Stimulated activated CD4-positive, alpha-beta T cell treated with anti-CD3 and anti-CD28 coated beads, Interleukin-12 subunit alpha, Interleukin-12 subunit beta, amount 100 ng/mL, for 24 hours (primary cell): ENCODE measurements at places on chromosomes 7 and 10.

- DNase-seq = no peak
Observed at GRCh38 chr7:6489612-6490011, 41.9 kb upstream of the DAGLB start.

DNA sequence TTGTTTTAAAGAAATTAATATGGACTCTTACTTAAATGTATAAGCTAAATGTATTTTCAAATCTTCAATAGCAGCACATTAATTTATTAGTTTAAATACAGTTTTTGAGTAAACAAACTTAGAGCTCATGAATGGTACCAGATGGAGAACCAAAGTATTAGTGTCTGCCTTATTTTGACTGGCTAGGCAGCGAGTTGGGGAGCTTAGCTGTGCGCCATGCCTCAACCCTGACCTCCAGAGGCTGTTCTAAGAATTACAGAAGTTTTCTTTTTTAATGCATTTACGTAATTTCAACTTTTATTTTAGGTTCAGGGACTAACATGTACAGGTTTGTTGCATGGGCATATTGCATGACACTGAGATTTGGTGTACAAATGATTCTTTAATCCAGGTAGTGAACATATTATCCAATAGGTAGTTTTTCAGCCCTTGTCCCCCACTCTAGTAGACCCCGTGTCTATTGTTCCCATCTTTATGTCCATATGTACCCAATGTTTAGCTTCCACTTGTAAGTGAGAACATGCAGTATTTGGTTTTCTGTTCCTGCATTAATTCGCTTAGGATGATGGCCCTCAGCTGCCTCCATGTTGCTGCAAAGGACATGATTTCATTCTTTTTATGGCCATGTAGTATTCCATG, 166.8 kb downstream of the IQUB start:
- no peak for DNase-seq

- DNase-seq = no peak
Observed at GRCh38 chr10:109838592-109839244, 84.6 kb downstream of the XPNPEP1 start.

- DNase-seq = no peak
Observed at GRCh38 chr7:16818732-16819131, 13.9 kb upstream of the AGR2 start.

DNA sequence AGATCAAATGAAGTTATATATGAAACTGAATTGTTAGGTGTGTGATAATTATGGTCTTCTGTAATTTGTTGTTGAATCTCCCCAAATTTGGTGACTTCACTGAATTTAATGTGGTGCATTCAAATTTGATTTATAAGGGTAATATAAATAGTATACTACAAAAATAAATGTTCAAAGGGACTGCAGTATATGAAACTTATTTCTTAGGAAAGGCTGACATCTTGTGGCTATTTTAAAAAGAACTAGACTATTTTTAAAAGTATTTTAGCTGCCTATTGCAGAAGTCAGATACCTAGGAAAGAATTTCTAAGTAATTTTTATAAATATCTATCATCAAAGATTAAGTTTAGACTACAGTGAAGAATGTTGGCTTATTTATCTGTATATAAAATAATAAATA, 36.6 kb downstream of the ATRNL1 start:
- DNase-seq = no peak

- no peak for DNase-seq
Observed at GRCh38 chr10:119750391-119751230, 24.8 kb downstream of the INPP5F start.

DNA sequence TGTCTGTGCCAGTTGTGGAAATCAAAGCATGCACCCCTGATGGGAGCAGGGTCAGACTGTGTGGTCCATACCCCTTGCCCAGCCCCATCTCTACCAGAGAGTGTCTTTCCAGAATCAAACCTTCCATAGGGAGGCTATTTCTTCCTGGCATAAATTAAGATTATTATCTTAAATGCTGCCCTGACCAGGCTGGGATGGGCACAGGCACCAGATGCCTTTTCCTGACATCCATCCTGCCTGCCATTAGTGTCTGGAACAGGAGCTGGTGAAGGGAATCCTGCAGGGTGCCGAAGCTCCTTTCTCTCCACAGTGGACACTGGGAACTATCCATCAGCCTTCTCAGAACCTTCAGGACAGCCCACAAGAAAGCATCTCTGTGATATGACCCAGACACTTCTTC, 296.3 kb downstream of the GRID1 start:
- no peak for DNase-seq

DNA sequence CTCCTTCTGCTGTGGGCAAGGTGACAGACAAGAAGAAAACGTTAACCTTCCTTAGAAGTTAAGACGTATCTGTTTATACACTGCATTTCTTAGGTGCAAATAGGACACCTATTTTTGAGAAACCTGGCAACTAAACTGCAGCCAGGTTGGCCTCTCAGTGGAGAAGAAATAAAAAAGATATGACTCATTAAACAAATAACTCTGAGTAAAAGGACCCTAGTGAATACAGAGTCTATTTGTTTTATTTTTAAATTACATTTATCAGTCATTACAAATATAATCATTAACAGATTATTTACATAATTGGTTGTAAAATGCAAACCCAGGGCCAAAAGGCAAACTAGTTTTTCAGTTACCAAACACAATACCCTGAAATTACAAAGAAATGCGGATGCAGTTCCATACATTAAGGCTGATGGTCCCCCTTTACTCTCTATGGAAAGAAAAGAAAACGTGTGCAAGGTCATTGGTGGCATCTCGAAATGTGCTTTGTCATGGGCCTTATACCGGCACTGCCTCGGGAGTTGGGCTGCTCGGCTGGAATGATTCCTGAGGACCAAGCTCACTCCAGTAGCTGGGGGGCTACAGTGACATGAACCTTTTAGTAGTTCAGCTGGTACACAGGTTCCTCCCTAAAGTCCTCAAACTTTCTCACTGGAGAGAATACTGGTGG, 38.4 kb downstream of the ADRB1 start:
- DNase-seq = no peak

DNA sequence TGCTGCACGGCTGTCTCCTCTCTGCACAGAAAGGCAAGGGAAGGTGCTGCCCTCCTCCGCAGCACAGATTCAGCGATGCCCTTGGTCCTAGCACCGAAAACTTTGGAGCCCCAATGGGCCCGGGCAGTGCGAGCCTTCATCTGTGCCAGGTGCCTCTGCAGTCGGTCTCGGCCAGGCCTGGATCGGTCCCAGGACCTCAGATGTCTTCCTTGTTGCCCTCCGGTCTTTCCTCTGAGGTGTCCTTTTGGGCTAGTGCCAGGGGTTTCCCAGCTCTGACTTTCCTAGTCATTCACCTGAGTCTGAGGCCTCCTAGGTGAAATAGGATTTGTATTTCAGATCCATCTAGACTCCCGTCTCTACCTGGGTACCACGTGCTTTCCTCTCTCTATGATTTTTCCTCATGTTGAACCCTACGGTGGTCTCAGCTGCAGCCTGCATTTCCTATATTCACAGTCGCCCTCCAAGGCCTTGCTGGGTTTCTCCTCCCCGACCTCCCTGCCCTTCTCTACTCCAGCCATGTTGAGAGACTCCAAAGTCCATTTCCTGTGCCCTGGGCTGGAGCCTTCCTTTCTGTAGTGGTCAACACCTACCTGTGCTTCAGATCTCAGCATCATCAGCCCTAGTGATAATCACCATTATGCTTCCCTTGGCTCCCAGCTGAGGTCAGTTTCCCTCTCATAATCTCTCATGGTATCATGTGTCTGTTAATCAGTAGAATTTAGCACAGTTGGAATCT, 92.0 kb upstream of the PRSS58 start:
- no peak for DNase-seq

DNA sequence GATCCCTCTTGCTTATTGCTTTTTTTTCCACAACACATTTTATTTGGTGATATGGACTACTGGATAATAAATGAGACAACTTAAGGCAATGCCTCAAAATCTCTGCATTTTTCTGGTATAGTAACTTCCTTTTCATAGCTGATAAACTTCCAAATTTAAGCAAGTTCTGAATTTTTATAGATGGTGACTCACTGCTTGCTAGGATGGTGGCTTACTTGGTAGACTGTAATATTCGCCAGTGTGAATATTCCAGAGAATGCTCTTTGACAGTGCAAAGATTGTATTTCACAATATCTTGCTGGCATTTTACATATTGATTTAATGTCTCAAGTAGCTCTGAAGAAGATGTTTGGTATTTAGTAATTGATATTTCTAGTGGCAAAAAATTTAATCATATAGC, 472.4 kb downstream of the TFEC start:
- DNase-seq = no peak

DNA sequence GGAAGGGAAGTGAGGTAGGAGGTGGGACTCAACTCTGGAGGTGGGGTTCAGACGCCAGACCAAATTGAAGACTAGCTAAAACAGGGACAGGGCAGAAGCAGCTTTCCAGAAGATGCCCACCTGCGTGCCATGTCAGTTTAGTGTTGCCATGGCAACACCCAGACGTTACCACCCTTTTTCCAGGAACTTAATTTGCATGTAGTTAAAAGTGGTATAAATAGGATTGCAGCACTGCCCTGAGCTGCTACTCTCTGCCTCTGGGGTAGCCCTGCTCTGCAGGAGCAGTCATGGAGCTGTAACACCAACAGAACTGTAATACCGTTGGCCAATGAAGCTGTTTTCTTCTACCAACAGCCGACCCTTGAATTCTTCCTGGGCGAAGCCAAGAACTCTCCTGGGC, 93.8 kb downstream of the PRKCQ start:
- DNase-seq = no peak

DNA sequence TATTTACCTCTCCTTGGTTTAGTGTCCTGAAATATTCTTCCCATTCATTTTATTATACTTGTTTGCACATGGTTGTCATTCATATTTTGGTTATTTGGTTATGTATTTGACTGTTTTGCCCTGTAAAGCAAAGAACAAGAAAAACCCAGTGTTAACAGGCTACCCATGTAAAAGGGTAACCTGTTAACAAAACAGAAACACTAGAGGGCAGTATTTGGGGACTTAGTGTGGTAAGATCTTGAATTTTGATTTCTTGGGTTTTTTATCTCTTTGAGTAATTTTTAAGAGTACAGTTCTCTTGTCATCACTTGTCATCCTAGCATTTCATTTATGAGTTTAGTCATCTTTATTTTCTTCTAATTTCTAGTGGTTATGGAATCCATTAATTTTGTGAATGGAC, 51.3 kb downstream of the POLL start:
- DNase-seq = no peak

DNA sequence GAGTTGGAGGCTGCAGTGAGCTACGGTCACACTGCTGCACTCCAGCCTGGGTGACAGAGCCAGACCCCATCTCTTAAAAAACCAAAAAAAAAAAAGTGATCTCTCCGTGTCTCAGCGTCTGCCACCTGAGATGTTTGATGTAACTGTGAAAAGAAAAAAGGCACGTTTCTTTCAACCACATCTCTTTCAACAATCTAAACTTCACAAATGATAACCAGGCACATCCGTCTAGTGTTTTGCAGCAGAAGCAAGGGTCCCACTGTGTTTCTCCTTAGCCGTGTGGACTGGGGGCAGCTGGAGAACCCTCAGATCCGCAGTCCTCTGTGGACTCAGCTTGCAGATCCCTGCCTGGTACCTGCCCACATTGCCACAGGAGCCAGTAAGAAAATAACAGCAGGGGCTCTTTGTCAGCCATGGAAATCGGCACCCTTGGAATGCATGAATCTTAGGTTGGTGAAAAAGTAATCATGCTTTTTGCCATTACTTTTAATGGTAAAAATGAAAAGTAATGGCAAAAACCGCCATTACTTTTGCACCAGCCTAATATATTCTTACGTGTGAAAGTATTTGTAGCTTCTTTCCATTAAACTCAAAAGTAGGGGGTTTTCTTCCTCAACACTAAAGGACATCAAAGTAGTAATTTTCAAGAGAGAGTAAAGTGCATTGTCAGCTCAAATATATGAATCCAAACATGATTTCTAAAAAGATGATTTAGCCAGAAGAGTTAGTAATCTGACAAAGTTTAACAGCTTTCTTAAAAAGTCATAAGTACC, 276.5 kb downstream of the CCDC3 start:
- no peak for DNase-seq

DNA sequence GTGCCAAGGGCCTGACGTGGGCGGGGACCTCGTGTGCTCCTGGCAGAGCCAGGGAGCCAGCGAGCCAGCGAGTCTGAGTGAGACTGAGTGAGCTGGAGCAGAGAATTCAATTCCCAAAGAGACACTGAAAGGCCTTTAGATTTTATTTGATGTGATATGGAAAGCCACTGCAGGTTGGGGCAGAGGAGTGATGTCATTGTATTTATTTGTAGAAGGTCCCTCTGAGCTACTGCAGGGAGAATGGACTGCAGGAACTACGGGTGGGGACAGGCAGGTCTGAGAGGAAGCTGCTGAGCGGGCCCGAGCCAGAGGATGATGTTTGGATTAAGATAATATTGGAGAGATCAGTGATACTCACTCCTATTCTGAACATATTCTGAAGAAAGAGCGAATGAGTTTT, 445.8 kb upstream of the ANKRD30A start:
- no peak for DNase-seq

DNA sequence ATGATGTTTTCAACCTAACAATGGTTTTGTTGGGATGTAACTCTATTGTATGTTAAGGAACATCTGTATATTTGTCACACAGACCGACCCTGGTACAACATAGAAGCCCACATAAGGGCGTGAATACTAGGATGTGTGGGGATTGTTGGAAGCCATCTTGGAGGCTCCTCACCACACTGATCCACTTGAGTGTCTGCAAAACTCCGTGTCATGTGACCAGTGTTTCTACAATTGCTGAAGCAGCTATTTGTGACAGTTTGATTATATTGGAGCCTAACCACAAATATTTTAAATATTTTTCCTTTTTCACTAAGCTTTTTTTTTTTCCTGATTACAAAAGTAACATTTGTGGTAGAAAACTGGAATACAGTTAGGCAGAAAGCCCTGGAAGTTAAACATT, 27.9 kb downstream of the RALA start:
- no peak for DNase-seq

- DNase-seq = no peak
Observed at GRCh38 chr7:89887489-89887888, 266.8 kb upstream of the STEAP1 start.

DNA sequence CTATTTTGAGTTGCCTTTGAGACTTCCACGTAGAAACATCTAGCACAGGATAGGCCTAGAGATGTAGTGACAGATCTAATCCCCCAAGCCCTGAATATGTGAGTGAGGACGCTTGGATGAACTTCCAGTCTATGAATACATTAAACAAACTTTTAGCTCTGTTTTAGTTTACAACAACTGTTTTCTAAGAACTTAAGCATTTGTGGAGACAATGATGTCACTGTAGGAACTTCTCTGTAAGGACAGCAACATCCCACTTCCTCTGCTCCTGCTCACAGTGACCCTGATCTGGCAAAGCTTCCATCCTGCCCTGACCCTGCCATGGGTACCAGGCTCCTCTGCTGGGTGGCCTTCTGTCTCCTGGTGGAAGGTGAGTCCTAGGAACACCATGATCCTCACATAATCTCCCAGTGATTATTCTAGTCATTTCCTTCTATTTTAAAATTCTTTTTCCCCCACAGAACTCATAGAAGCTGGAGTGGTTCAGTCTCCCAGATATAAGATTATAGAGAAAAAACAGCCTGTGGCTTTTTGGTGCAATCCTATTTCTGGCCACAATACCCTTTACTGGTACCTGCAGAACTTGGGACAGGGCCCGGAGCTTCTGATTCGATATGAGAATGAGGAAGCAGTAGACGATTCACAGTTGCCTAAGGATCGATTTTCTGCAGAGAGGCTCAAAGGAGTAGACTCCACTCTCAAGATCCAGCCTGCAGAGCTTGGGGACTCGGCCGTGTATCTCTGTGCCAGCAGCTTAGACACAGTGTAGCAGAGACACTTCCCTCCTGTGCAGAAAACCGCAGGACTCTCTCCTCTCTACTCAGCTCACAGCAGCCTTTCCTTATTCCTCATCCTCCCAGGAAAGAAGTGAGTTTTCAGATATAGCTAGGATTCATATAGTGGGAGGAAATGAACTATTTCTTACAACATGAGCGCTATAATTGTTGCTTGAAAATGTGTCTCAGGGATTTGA, 194.4 kb upstream of the PRSS1 start:
- DNase-seq = no peak
